Right renal cortex interstitium (tissue), 3 donors: ENCODE measurements at places on chromosomes 5 and 9. TPM values are rescaled to one million over a fixed set of nuclear protein-coding genes. Genes with fewer than 3 reads are reported as not detected.

GRCh38 chr5:172413601-172414171, 40.6 kb downstream of the SH3PXD2B start:
- no peak for DNase-seq

- no peak for DNase-seq
Measured at GRCh38 chr5:72878854-72879253, 62.4 kb downstream of the TNPO1 start.

DNA sequence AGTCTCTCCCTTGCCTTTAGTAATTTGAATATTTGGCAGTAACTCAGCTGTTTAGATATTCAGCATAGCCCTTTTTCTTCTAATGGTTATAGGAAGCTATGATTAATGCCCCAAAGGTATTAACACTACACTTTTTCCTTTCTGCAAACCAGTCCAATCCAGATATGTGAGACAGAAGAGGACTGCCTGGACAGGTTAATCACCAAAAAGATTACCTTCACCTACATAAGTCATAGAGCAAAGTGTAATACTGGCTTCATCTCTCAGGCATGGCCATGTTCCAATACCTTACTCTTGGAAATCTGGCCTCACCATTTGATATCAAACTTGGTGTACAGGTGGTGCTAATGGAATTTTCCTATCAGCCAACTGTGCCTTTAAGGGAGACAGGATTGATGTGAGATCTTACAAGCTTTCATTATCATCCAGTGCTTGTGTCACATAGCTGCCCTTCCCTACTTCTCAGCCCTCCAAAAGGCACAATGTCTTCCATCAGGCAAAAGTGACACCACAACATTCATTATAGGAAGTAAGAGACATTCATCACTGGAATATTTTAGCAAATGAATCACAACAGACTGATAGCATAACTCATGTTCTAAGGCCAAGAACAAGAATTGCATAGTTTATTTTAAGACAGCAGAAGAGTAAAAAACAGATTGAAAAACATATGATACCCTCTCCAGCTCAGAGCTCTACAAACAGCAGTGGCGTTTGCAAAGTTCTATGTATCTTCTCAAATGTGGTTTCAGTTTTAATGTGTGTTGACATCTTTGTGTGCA, 91.2 kb upstream of the PAM start:
- no peak for DNase-seq

The EQTN gene
- polyA plus RNA-seq: 0.19 TPM

The ZSWIM6 gene
- polyA plus RNA-seq: 27.0 TPM

DNA sequence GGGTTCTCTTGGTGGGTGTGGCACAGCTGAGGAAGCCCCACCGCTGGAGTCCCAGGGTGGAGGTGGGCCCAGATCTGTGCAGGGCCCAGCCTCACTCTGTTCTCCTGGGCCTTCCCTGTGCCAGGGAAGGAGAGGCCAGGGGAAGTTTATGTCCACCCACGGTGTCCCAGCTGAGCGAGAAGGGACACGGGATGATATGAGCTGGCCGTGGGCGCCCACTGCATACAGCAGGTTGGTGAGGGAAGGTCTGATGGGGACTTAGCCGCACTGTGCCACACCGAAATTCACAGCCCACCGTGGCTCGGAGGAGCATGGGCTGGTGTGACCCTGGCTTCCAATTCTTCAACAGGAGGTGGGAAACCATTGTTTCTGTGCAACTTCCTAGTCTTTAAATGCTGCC, 33.9 kb downstream of the UNC5A start:
- DNase-seq: no peak

DNA sequence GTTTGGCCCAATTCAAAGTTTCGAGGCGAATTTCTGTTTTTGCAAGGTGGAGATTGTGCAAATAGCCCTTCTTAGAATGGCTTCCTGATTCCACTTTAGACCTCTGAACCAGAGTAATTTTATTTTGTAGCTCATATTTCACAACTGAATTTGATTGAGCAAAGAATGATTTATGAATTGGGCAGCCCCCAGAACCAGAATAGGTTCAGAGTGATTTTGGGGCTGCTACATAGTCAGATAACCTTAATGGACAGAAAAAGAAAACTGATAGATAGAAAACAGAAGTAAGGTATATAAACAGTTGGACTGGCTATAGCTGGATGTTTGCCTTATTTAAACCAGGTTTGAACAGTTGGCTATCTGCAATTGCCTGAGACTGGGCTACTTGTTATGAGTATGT, 156.6 kb downstream of the YIPF5 start:
- no peak for DNase-seq

DNA sequence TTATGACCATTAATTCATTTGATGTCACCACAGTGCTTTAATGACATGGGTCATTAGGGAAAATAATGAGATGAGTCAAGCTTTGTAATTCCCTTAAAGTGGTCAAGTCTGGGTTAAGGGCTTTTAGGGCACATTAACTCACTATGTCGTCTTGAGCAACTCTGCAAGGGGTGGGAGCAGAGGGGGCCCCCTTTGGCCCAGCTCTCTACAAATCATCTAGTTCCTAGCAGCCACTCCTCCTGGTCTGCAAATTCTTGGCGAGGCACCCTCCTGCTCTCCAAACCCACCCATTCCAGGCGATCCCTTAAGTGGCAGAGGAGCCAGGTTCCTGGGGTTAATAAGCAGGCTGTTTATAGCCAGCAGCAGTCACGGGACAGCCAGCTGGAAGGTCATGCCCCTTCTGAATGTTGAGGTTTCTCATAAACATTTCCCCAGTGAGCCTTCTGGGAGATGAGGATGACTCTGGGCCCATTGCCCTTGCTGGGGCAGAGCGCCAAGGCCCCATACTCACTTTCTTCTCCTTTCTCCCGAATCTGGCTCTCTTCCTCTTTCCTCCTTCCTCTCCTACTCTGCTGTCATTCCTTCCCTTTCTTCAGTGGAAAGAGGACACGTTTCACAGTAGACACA, 14.3 kb upstream of the GPX3 start:
- DNase-seq: no peak

DNA sequence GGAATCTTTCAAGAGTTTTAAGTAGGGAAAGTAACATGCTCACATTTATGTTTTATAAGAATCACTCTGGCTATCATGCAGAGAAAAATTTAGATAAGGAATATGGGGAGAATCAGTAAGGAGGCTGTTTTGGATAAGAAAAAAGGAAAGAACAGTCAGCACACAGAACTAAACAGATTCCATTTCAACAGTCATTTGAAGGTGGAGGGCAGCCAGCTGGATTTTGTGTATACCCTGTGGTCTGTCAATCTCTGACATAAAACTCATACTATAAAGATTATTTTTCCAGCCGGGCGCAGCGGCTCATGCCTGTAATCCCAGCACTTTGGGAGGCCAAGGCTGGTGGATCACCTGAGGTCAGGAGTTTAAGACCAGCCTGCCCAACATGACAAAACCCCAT, 64.2 kb downstream of the PCA3 start:
- no peak for DNase-seq

The CDKN2B gene
- 0.23 TPM for polyA plus RNA-seq

The VCAN gene
- 351 TPM for polyA plus RNA-seq

DNA sequence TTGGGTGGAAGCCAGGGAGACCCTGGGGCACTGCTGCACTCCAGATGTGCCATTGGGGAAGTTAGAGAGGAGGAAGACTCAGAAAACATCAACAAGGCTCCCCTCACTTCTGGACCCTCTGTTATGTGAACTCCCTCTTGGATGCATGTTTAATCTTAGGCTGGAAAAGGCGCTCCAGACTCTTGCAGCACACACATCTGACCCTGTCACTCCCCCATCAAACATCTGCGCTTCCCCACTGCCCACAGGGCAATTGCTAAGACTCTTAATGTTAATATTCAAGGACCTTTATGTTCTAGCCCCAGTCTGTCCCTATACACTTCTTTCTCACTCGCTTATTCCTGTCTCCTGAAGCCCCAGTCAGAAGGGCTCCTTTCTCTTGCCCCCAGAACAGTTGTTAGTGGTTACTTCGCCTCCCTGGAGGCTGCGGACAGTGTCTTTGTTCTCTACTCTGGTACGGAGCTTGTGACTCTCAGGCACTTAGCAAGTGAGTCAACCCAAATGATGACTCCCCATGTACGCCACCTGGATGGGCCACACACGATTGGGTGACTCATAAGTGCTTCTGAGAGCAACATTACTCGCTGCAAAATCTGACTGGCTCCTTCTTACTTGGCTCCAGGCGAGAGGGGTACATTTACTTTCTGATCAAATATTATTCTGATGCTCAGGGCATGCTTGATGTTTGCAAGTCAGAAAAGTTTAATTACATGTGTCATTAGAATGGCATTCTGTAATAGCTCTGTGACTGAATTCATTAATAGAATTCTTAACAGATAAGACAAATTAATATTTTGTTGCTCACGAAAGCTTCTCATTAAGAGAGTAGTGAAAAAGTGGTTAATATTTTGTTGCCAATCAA, 193.6 kb downstream of the HSPA4 start:
- no peak for DNase-seq

GRCh38 chr5:17838469-17838868, 204.2 kb downstream of the TAF11L14 start:
- DNase-seq: no peak

The NFIB gene
- polyA plus RNA-seq: 18.1 TPM

DNA sequence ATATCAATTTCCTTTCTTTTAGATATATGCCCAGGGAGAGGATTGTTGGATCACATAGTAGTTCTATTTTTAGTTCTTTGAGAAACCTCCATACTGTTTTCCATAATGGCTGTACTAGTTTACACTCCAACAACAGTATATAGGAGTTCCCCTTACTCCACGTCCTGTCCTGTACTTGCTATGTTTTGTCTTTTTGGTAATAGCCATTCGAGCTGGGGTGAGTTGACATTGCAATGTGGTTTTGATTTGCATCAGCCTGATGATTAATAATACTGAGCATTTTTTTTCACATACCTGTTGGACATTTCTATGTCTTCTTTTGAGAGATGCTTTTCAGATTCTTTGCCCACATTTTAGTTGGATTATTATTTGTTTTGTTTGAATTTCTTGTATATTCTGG, 445.9 kb downstream of the NTRK2 start:
- no peak for DNase-seq

- no peak for DNase-seq
Measured at GRCh38 chr5:121968910-121969607, 7.3 kb downstream of the SRFBP1 start.

The PCAT7 gene
- polyA plus RNA-seq: 0.50 TPM

The ARID3C gene
- not detected for polyA plus RNA-seq

DNA sequence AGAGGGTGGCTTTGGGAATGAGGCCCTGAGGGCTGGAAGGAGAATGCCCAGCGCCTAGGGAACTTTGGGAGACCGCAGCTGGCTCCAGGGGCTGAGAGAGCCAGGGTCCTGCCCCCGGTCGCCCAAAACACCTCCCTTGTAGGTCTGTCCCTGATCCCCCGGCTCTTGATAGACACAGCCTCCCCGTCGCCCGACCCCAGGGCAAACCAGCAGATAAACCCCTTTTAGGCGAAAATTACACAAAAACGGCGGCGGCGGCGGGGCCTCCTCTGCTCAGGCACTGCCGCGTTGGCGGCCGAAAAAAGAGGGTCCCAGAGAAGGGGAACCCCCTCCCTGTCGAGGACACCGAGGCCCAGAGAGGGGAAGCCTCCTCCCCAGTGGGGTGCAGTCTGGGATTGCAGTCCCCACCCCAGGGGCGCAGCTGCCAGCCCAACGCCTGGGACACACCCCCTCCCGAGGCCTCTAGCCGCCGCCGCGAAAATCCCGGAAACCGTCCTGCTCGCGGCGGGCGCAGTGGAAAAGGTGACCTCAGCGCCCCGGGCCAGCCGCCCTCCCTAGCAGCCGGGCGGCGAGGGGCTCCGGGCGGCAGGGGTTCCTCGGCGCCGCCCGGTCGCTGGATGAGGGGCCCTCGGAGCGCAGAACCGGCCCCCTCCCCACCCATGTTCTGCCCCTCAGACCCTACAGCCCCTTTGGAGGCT, 3.1 kb upstream of the BARX1 start:
- DNase-seq: no peak

DNA sequence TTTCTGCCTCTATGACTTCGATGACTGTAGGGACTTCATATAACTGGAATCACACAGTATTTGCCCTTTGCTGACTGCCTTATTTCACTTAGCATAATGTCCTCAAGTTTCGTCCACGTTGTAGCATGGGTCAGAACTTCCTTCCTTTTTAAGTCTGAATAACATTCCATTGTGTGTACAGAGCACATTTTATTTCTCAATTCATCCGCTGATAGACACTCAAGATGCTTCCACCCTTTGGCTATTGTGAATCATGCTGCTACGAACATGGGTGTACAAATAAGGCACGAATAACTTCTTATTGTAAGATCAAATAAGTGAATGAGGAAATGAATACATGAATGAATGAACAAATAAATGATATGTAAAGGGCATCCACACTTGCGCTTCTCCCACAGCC, 13.0 kb downstream of the BARX1 start:
- DNase-seq: no peak

- no peak for DNase-seq
Measured at GRCh38 chr9:18980189-18980588, 52.8 kb downstream of the SAXO1 start.

DNA sequence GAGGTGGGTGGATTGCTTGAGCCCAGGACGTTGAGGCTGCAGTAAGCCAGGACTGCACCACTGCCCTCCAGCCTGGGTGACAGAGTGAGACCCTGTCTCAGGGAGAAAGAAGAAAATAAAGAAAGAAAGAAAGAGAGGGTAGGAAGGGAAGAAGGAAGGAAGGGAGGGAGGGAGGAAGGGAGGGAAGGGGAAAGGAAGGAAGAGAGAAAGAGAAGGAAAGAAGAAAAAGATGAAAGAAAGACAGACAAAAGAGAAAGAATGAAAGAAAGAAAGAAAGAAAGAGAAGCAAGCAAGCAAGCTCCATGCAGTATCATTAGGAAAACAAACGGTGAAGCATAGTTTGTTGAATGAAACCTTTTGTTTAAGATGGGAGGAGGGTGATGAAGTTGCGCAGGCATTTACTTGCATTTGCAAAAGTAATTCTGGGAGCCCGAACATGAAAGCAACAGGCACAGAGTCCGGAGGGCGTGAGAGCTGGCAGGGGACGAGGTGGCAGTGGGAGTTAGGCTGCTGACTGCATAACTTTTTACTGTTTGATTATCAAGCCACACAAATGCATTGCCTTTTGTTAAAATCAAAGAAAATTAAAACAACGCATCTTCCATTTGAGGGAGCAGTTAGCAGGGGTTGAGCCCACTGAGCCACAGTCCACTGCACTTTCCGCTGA, 26.0 kb upstream of the CEP72 start:
- no peak for DNase-seq

DNA sequence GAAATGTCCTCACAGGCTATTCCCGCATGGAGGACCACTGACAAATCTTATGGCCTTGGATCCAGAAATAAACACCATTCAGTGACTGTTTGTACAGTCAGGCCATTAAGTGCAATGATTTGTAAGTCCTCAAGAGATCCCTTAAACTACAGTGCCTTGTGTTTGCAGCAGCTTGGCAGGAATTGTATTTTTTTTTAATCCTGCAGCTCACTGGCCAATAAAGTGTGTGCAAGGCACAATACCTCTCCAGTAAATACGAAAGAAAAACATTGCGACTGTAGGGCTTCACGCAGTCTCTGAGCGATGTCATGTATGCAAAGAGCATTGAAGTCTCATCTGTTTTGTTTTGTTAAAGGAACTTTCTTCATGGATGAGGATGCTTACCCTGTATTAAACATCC, 74.2 kb upstream of the TUSC1 start:
- DNase-seq: no peak

DNA sequence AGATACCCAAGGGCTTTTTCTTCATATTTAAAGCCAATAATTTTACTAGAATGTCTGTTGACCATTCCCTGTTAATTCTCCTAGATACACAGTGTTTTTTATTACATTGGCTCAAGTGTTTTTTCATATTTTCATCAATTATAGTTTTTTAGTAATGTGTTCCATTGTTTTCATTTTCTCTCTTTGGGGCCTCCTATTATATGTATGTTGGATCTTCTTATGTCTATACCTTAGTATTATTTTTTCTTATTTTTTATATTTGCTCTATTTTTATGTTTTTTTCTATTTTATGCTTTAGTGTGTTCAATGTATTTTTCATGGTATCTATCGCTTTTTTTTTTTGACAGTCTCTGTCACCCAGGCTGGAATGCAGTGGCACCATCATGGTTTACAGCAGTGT, 7.5 kb downstream of the KIAA1958 start:
- DNase-seq: no peak
